ENCODE measurements at places on chromosomes 7 and 10.
A peak's percentile ranks its signal among the peaks of the same experiment; 100 is the strongest.

DNA sequence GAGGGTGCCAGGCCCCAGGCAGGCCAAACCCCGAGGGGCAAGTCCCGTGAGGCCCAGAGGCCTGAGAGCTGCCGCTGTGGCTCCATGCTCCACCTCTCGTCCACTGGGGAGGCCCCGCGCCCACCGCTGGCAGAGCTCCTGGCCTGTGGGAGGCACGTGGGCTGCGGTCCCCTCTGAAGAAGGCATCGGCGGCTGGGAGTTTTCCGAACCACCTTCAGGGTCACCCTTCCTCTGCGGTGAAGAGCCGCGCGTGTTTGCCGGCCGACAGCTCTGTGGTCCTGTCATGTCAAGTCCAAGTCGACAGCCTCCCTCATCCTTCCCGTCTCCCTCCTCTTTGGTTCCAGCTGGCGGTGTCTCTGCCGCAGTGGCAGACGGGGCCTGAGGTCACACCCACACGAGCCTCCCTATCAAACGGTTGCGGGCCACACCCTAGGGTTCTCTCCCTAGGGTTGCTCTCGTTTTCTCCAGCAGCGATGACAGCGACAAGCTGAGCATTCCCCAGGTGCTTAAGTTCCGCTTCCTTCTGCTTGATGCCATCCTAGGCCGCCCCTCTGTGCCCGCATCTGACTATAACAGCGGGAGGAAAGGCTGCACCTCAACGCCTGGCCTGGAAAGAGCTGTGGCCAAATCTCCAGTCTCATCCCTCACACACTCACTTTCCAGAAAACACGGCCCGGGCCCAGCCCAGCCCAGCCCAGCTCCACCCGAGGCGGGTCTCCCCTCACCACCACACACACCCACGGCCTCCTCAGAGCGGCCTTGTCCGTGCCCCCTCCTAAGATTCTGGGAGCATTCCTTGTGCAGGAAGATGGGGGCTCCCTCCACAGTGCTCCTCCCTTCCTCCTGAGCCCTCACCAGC lies 185.0 kb downstream of the ELFN1 start:
- DNase-seq: peak; percentile 86

GRCh38 chr7:133117452-133117851 lies 35.6 kb upstream of the CHCHD3 start:
- DNase-seq: no peak

- DNase-seq: no peak
Observed at GRCh38 chr10:72006026-72006425, 41.8 kb downstream of the CHST3 start.

- DNase-seq: no peak
Observed at GRCh38 chr10:7887174-7887816, 69.0 kb downstream of the TAF3 start.

- no peak for DNase-seq
Observed at GRCh38 chr7:36545291-36545690, 155.6 kb downstream of the ANLN start.

DNA sequence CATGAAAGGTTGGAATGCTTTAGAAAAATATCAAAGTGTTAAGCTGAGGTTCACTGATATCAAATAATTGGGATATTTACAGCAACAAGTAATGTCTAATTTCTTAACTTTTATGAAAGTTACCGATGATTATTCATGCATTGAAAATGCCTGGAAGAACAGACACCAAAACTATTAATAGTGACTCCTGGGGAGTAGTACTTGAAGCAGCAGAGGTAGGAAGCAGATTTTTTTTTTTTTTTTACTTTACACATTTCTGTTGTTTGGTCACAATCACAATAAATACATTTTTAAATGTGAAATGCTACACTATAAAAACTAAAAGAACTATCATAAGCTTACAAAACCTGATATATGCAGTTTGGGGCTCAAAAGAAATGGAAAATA lies 70.5 kb upstream of the FGL2 start:
- no peak for DNase-seq

- DNase-seq: no peak
Observed at GRCh38 chr10:90087197-90088023, 386.0 kb downstream of the KIF20B start.

DNA sequence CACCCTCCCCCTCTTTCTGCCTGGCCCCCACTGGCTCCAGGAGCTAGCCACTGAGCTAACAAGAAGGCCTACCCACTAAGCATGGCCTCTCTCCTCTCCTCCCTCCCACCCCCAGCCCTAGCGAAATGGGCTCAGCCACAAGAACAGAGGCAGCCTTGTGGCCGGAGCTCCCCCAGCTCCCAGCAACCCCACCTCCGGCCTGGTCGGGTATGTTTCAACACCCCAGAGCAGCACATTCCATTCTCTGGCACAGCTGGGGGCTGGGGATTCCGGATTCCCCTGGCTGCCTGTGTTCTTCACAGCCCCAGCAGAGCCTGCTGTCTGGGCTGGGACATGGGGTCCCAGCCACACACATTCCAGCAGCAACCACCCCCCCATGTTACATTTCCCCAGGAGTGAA lies 9.0 kb downstream of the SFRP5 start:
- no peak for DNase-seq

- no peak for DNase-seq
Observed at GRCh38 chr10:78015546-78015945, 13.8 kb downstream of the POLR3A start.

DNA sequence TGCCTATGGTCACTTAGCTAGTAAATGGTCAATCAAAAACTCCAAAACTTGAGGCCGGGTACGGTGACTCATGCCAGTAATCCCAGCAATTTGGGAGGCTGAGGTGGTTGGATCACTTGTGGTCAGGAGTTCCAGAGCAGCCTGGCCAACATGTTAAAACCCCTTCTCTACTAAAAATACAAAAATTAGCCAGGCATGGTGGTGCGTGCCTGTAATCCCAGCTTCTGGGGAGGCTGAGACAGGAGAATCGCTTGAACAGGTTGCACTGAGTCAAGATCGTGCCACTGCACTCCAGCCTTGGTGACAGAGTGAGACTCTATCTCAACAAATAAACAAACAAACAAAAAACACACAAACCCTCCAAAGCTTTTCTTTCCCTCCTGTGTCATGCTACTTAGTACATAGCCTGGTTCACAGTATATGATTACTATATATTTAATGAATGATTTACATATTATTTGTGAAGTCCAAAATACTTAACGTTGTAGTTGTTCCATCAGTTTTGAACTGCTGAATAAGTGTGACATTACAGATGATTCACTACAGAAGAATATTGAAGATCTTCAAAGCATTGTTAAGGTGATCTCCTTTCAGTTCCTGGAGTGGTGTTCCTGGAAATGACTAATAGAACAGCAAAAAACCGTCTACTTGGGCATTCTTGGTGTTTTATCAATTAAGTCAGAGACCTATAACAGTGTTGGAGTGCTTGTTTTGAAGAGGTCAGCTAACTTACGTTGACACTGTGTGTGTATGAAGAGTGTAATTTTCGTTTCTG lies 72.9 kb downstream of the ADK start:
- no peak for DNase-seq

- DNase-seq: no peak
Observed at GRCh38 chr10:30455816-30456215, 21.8 kb downstream of the MAP3K8 start.

- no peak for DNase-seq
Observed at GRCh38 chr7:22051886-22052673, 106.4 kb upstream of the CDCA7L start.

DNA sequence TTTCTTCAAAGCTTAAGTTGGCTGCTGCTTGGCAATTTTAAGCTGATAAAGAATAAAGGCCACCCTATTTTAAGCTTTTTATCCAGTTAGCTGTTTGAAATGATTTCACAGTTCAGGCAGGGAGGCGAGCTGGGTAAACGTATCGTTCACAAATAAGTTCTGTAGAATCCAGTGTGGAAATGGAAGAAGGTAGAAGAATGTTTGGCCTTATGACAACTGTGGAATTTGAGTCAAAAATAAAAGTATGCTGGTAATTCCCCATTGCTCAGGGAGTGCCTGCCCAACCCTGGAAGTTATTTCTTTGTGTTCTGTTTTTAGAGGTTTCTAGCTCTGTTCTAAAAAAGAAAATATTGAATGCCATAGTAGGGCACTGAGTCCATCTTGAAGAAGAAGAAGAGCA lies 113.1 kb downstream of the ARL4A start:
- DNase-seq: no peak

- no peak for DNase-seq
Observed at GRCh38 chr7:107206706-107207105, 37.9 kb downstream of the HBP1 start.

Measured in mesenteric fat pad (tissue), 1 donor.